ENCODE measurements at places on chromosomes 12 and 14.

- peak; percentile 48 for DNase-seq
Observed at GRCh38 chr14:89773644-89774316, 180.8 kb downstream of the EFCAB11 start.

DNA sequence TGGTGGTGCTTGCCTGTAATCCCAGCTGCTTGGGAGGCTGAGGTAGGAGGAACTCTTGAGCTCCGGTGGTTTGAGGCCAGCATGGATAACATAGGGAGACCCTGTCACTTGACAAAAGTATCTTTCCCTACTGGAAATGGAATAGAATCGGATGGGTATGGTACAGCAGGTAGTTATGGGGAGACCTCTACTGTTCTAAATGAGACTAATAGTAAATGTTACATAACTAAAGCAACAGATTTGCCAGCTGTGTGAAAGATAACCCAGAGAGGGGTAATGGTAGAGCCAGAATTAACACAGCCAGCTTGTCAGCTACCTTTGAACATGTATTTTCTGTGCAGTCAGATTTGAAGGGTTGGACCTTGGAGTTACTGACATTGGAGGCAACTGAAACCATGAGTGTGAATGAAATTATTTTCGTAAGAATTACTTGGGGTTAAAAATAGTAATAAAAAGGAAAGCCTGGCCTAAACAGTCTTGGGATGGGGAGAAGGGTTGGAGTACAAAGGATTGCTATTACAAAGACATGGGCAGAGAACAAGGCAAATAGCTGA is 21.7 kb upstream of the NUP107 start:
- no peak for DNase-seq

DNA sequence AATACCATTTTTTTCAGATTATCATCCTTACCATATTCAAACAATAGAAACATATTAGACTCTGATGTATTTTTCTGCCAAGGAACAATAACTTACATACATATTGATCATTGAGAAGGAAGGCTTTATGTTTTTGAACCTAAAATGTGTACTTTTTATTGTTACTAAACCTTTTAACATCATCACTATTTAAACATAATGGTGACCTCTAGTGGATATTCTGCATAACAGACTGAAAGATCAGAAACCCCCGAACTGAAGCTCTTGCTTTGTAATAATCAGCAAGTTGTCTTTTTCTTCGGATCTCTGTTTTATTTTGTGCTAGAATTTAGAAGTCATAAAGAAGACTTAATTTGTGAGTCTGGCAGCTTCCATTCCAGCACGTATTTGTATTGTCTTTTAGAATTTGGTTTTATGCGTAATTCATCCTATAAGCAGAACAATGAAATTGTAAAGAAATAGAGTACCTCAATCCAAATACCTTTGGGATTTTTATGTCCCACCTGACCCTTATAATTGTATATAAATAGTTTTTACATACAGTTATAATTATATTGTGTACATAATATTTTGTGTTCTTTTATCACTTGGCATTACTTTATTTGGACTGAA is 125.9 kb upstream of the ATF1 start:
- DNase-seq = no peak

DNA sequence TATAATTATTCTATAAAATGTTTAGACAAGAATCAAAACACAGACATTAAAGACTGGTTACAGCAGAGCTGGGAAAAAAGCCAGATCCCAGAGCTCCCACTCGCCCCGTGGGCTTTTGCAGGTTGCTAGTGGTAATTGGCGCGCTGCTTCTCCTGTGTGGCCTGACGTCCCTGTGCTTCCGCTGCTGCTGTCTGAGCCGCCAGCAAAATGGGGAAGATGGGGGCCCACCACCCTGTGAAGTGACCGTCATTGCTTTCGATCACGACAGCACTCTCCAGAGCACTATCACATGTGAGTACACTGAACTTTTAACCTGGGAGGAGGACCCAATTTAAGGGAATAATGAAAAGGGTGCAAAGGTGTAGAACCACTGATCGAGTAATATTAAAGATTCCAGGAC is 7.5 kb downstream of the TMEM52B start:
- no peak for DNase-seq

DNA sequence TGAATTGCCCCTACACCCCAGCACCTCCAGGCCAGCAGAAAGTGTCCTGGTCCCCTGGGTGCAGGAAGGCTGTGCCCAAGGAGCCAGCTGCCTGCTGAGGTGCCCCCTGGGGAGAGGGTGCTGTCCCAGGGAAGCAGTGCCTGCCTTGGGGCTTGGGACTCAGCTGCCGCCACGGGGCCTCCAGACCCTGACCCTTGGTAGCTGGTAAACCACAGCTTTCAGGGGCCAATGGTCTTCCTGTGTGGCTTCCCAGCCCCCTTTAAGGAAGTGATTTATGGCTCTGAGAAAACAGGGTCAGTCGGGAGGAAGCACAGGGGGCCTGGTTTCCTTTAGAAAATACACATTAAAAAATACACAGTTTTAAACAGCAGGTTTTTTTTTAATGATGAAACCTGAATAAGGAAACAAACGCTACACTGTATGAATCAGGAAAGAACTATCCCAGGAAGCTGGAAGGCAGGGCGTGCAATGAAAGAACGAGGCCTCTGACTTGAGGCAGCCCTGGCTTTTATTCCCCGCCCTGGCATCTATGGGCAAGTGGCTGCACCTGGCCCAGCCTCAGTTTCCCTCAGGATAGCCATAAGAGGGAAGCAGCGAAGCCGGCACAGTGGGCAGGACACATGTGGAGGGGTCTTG is 40.6 kb upstream of the EML1 start:
- no peak for DNase-seq

DNA sequence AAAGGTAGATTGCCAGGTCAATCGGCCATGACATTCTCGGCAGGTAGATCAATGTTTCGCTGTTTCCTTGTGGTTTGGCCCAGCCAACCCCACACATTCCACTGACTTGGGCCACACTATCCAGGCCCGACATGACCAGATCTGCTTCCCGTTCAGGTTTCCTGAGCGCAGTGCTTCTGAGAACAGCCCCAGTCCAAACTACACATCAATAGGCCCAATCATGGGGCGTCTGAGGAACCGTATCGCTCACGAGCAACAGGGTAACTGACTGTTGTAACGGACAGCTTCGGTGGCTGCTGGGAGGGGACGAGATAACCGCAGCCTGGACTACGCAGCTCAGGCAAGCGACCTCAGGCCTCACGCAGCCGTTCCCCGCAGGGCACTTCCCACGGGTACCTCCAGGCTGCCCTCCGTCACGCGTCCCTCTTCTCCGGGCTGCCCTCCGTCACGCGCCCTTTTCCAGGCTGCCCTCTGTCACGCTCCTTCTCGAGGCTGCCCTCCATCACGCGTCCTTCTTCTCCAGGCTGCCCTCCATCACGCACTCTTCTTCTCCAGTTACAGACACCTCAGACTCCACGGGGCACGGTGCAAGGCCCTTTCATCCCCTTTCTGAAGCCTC is 14.7 kb downstream of the ZNF605 start:
- no peak for DNase-seq

- DNase-seq = no peak
Observed at GRCh38 chr12:2329661-2330210, 276.9 kb downstream of the CACNA1C start.

Measured in activated T-cell treated with anti-CD3 and anti-CD28 coated beads for 1 hour (primary cell).